Body of pancreas (tissue), 4 donors: ENCODE measurements at places on chromosomes 6 and 20. TPM values are rescaled to one million over a fixed set of nuclear protein-coding genes. Genes with fewer than 3 reads are reported as not detected.

GRCh38 chr6:63793465-63794137 is 158.0 kb downstream of the PHF3 start:
- no peak for DNase-seq

DNA sequence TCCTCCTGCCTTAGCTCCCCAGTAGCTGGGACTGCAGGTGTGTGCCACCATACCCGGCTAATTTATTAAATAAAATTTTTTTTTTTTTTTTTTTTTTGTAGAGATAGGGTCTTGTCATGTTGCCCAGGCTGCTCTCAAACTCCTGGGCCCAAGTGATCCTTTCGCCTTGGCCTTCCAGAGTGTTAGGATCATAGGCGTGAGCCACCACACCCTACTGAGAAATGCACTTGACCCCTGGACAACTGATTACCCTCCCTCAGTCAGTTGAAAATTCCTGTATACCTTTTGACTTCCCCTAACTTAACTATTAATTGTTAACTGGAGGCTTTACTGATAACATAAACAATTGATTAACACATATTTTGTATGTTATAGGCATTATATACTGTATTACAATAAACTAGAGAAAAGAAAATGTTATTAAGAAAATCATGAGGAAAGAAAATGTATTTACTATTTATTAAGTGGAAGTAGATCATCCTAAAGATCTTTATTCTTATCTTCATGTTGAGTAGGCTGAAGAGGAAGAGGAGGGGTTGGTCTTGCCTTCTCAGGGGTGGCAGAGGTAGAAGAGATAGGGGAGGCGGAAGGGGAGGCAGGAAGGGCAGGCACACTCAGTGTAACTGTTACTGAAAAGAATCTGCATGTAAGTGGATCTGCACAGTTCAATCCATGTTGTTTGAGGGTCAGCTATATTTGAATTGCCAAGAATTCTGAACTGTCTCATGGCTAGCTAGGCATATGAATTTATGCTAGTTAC is 104.3 kb downstream of the FARS2 start:
- DNase-seq, result no peak

DNA sequence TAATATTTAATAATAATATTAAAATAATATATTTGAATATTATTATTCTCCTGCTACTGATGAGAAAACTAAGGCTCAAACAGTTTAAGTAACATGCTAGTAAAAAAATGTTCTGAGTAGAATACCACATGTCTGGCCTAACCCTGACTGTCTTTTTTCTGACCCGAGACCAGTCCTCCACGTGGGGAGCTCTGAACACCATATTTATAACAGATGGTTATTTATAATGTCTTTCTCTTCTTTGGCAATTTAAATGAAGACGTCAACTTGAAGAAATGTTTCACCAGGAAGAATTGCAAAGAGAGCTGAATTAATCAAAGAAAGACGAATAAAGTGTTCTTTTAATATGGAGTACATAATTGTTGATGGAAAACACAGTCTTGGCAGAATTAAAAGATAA is 82.0 kb downstream of the SLC22A3 start:
- DNase-seq, result no peak

AGPAT4 gene
- 1.3 TPM for total RNA-seq

DNA sequence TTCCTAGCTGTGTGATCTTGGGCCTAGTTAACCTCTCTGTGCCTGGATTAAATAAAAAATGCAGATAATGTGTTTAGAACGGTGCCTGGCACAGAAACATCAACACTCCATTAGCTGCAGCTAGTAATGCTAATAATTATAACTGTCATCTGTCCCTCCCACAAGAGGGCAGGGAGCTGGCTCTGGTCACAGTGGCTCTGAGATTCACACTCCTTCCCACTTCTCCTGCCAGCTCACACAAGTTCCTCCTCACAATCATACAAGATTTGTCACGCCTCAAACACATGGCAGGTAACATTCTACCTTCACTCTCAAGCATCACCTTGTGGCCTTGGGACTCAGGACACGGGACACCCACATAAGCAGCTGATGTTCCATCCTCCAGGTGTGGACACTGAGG is 2.4 kb downstream of the ADA start:
- DNase-seq, result no peak

FOXP4 gene
- total RNA-seq, result 10.5 TPM

CRISP2 gene
- total RNA-seq, result not detected
